ENCODE measurements at places on chromosomes 5 and 9.

GRCh38 chr9:111843971-111844370, 49.2 kb upstream of the SHOC1 start:
- DNase-seq, result no peak

DNA sequence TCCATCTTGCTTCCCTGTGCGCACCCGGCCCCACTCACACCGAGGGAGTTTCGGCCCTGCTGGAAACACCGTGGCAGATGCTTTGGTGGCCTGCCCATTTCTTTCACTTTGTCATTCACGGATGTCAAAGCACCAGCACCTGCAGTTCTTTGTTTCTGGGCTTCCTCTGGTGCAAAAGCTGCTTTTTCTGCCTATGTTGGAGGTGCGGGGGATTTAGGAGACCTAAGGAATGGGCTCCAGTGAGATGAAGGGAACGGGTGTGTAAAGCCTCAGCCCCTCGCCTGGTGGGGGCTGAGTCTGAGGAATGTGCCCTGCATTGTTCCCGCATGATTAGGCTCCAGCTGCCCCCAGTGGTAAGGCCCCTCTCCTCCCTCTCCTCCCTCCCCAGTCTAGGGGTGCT, 62.3 kb downstream of the THBS4 start:
- DNase-seq, result no peak

- DNase-seq, result no peak
Observed at GRCh38 chr9:136089697-136090045, 5.4 kb downstream of the NACC2 start.

- DNase-seq, result no peak
Observed at GRCh38 chr9:114291886-114292590, 30.9 kb upstream of the ORM1 start.

GRCh38 chr9:6272229-6272598, 56.0 kb upstream of the TPD52L3 start:
- no peak for DNase-seq

GRCh38 chr5:173671121-173671949, 54.9 kb upstream of the BOD1 start:
- DNase-seq, result no peak

- DNase-seq, result no peak
Observed at GRCh38 chr9:27749838-27750237, 176.6 kb upstream of the C9orf72 start.

GRCh38 chr5:96714951-96715451, 52.8 kb downstream of the CAST start:
- DNase-seq, result no peak
